ENCODE measurements at places on chromosomes 4 and X. TPM values are rescaled to one million over a fixed set of nuclear protein-coding genes. Genes with fewer than 3 reads are reported as not detected.

- no peak for DNase-seq
These were observed 991.5 kb downstream of the PCDH18 start for GRCh38 chr4:136540747-136541146.

DNA sequence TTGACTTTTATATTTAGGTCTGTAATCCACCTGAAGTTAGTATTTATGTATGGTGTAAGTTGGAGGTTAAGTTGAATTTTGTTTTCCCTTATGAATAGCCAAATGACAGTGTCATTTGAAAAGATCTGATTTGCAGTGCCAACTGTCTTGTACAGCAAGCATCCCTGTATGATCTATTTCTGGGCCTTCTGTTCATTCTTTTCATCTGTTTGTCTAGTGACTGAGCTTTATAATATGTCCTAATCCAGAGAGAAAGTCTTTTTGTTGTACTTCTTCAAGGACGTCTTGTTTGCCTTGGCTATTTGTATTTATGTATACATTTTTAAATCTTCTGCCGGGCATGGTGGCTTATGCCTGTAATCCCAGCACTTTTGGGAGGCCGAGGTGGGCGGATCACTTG is 39.6 kb downstream of the CDKL5 start:
- no peak for DNase-seq

DNA sequence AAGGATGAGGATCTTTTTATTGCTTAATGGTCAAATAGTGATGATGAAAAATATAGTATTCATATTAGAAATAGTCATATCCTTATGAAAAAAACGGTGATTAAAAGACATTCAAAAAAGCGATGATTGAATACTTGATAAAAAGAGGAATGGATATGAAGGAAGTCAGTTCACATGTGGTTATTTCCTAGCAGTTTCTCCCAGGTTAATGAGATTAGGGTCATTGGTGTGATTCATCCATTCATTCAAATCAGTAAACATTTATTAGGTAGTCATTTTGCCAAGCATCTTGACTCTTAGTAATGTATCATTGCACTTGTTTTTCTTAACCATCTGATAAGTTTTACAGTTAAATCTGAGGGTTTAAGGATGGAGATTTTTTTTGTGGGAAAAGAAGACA is 294.1 kb downstream of the ARHGAP24 start:
- no peak for DNase-seq

DNA sequence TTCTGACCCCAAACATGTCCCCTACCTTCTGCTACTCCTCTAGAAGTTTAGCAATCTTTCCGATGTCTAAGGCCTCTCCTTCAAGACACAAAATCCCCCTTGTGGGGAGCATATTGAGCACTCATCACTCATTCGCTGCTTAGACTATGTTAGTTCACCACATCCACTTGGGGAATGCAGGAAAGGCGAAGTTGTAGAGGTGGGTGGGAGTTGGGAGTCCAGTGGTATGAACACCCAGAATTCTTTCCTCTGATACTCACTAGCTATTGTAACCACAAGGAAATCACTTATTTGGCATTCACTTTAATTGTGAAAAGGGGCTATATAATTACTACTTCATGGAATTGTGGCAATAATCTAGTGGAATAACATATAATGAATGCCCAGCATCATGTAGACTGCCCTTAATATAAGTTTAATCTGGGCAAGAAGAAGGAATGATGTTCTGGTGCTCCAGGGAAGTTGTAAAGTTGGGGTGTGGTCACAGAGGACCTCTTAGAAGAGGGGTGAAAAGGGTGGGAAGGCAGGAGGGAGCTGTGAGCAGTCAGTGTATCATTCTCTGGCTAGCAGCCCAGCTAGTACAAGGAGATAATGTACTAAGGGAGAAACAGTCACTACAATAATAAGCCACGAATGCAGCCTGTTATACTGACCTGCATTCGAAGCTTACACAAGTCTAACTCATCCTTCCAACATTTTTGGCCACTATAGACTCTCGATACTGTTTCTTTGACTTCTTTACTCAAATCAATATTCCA is 468.2 kb upstream of the DIPK2B start:
- no peak for DNase-seq

DNA sequence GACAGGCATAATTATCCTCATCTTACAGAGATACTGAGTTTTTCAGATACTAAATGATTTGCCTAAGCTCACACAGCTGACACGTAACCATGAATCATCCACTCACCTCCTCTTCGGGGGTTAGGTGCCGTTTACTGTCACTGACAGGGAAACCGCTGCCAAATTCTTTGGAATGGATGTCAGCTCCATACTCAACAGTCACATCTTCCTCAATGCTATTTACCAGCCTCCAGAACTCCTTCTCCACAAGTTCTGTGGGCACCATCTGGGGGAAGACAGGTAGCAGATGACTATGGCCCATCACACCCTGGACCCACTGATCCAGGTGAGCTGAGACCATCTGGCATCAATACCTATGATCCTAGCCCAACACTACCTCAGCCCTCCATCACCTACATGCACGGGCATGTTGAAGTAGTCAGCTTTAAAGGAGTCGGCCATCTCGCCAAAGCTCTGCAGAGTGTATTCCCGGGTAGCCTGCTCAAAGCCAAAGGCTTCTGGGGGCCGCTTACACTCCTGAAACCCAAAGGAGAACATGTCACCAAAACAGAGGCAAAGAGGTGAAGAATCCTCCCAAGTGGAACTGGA is 13.5 kb downstream of the KDM5C start:
- DNase-seq, result no peak

Gene RAB33A
- total RNA-seq, result 3.0 TPM

Gene C4orf54
- not detected for total RNA-seq

Gene RAB41
- total RNA-seq, result not detected

Gene KLHL4
- 32.7 TPM for total RNA-seq

Measured in uterus (tissue), 4 donors.